ENCODE measurements at places on chromosomes 1 and 21.

- DNase-seq, result no peak
Measured at GRCh38 chr1:36108314-36108713, 16.7 kb downstream of the COL8A2 start.

- no peak for DNase-seq
Measured at GRCh38 chr1:221712776-221713431, 29.0 kb downstream of the DUSP10 start.

DNA sequence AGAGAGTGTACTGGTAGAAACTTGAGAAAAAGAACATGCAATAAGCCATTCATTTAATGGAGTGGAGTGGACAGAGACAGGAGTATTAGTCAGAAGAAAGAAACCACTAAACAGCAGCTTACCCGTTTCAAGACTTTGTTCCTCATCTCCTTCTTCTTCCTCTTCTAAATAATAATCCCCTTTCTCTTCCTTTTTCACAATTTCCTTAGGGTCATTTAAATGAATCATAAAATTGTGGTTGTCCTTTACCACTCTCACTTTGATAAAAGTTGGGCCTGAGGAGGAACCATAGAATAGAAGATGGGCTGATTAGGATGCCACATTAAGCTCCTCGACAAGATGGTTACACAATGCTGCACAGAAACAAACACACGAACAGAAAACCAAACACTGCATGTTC lies 109.6 kb downstream of the WDR3 start:
- no peak for DNase-seq

DNA sequence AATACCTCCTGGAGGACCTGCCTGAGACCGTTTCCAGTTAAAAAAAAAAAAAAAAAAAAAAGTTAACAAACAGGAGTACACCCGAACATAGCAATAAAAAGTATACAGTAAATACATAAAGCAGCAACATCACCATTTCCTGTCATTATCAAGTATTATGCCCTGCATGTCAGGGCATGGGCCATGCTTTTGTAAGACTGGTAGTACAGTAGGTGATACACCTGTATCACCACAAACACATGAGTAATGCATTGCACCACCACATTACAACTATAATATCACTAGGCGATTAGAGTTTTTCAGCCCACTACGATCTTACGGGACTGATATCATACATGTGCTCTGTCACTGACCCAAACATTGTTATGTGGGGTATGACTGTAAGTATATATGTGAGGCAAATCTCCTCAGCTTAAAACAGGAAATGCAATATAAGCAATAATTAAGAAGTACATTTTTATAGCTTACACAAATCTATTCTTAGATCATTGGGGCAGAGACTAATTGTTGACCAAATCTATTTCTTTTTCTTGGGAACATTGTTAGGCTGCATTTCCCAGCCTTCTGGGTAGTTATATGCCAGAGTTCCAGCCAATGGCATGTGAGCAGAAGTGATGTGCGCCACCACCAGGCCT lies 98.1 kb downstream of the PLD5 start:
- DNase-seq, result no peak

DNA sequence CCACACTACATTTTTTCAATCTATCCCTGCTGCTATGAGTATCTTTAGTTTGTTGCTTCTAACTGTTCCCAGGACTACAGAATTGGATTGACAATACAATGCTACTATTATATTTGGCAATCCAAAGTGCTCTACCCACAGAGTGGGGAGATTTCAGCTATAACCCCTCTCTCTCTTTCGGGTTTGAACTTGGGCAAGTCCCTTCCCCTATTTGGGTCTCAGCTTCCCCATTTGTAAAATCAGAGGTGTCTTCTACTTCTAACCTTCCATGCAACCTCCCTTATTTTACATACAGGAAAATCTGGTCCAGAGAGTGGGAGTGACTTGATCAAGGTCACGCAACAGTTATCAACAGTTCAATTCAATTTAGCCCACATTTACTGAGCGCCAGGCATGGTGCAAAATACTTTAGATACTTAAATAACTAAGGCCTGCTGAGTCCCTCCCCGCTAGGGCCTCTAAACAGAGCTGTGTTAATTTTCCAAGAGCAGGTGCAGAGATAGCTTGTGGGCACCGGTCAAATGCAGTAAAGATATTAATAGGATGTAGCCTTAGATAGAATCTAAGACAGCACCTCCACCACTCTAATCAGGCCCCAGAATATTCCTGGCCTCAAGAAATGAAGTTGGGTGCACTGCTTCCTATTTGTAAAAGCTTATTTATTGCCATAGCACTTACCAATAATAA lies 9.4 kb upstream of the GPX7 start:
- DNase-seq, result no peak

DNA sequence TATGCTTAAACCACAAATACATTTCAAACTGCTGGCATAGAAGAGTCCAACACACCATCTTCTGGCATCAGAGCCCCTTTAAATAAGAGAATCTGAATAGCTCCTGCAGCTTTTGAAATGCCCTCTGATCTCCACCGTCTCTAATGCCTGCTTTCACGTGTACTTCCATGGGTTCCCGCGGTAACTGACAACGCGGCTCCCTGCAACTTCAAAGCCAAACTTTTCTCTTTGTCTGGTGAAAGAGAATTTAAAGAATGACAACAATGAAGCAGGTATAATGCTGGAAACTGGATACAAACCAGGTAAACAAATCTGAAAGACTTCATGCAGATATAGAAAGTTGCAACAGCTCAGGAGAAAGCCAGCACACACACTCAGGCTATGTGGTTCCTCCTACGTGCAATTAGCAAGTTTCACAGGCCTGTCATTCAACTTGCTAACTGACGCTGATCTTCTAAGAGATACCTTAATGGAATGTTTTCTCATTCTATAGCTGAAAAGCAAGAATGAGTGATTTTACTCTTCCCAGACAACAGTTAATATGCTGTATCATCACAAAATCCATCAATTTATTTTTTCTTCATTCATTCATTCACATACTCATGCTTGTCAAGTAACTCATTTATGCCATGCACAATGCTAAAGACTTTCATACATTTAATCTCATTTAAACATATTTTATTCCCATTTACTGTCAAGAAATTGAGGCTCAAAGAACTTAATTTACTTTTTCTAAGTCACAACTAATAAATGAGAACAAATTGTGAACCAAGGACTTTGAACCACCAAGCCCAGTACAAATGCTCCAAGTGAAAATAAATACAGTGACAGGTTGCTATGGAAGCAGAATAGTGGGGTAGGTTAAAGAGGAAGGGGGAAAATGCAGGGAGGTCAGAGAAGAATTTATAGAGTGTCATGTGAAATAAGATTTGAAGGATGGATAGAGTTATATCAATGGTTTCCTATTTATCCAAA lies 202.7 kb upstream of the SNX7 start:
- no peak for DNase-seq

DNA sequence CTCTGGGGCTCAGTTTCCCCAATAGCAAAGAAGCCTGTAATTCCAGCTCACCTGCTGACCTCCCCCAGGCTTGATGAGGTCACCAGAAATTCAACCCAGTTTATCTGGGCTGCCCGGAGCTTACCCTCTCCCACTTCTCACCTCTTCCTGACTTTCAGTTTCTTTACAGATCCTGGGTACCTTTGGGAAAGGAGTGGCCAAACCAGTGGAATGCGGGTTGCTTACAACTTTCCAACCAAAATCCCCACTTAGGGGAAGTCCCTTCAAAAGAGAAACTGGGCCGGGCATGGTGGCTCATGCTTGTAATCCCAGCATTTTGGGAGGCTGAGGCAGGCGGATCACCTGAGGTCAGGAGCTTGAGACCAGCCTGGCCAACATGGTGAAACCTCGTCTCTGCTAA lies 5.9 kb upstream of the MARCKSL1 start:
- no peak for DNase-seq

GRCh38 chr1:193944454-193944853 lies 758.0 kb upstream of the B3GALT2 start:
- DNase-seq, result no peak

DNA sequence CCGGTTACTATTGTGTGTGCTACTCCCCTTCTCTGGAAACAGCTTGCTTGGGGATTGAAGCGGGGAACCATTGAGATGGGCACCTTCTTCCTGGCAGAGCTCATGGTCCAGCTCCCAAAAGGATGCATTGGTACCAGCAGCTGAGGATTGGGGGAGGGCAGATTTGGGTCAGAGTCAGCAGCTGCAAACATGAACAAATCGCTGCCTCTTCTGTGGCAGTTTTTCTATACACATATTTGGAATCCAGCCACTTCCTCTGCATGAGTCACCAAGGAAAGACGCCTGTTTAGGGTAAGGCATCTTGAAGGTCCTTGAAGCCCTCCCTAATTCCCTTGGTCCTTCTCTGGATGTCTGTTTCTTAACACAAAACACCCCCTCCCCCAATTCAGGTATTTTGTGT lies 104.7 kb downstream of the DAB1 start:
- DNase-seq, result no peak

GRCh38 chr1:31746687-31747086 lies 17.5 kb downstream of the ADGRB2 start:
- DNase-seq, result no peak

DNA sequence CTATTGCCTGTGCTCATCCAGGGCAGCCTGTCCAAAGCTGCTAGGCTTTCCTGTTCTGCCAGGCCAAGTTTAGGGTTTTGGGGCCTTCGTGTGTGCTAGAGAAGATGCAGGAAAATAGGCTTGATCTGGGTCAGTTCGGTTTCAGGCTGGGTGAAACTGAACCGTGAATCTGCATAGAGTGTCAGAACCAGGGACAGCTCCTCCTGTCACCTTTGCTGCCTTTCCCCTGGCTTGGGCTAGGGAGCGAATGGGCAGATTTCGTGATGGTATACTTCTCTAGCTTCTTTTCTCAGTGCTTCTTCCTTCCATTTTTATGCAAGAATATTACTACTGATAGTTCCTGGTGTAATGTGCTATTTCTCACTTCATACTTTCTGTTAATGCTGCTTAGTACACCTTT lies 6.0 kb upstream of the AGO1 start:
- no peak for DNase-seq

DNA sequence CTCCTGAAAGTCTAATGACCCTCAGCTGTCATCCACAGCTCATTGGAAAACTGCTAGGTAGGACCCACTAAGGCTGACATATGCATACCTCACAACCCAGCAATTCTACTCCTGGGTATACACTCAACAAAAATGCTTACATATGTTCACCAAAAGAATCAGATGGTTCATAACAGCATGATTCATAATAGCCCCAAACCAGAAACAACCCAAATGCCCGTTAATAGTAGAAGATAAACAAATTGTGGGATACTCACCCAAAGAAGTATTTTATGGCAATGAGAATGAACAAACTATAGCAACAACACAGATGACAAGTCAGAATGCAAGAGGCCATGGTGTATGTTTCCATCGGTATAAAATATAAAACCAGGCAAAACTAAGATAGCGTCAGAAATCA lies 124.6 kb downstream of the HLCS start:
- DNase-seq, result no peak

GRCh38 chr1:107196973-107197562 lies 56.2 kb downstream of the NTNG1 start:
- DNase-seq, result no peak

GRCh38 chr1:243280571-243281129 lies 24.8 kb downstream of the SDCCAG8 start:
- no peak for DNase-seq

- no peak for DNase-seq
Measured at GRCh38 chr1:116256875-116257274, 116.2 kb upstream of the ATP1A1 start.

DNA sequence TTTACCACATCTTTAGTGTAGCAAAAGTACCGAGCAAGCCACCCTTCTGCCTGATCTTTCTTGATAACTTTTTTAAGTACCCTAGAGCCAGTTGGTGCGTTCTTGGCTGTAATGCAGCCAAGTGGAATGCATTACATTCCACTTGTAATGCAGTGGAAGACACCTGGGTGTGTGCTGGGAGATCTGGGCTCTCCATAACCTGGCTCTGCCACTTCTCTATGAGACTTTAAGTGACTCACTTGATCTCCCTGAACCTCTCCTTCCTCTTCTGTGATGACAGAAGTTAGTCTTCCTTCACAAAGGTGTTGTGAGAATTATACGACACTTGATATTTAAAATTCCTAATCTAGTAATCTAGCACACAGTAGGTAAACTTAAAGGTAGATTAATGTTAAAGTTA lies 35.3 kb upstream of the NFIA start:
- no peak for DNase-seq

GRCh38 chr1:186165303-186165702 lies 209.8 kb downstream of the TPR start:
- DNase-seq, result no peak

DNA sequence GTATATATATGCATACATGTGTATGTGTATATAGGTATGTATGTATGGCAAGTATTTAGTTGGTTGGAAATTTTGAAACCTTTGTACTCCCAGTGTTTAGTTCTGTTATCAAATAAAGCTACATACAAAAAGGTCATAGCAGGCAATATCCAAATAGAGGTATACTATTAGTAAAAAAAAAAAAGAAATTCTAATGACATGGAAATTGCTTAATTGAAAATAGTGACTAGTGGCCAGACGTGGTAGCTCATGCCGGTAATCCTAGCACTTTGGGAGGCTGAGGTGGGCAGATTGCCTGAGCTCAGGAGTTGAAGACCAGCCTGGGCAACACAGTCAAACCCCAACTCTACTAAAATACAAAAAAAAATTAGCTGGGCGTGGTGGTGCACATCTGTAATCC lies 351.6 kb upstream of the NR5A2 start:
- no peak for DNase-seq

GRCh38 chr1:153567621-153568366 lies 2.1 kb upstream of the S100A2 start:
- DNase-seq, result no peak

DNA sequence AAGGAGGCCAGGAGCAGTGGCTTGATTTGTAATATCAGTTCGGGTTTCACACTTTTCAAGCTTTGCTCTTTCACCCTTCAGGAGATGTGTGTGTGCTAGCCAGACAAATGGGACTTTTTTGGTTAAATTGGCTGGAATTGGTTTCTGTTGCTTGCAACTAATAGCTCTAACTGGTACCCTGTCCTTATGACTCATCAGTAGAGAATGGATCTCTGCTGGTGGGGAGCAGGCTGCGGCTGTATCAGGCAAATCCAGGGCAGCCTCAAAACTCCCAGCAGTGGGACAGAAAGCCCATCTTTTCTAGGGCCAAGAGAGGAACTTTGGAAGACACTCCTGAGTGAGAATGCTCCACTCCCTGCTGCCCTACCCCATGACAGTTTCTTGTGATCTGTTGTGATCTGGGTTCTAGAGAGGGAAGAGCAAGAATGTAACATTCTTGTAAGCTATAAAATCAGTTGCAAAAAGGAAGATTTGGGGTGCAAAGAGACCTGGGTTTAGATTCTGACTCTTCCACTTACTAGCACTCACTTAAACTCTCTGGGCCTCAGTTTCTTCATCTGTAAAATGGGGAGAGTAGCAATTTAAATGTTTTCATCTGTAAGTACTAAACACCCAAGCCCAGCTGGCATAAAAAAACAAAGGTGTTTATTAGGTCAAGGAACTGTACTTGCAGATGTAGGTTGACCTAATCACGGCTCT lies 257.0 kb upstream of the TMEM51 start:
- DNase-seq, result no peak

DNA sequence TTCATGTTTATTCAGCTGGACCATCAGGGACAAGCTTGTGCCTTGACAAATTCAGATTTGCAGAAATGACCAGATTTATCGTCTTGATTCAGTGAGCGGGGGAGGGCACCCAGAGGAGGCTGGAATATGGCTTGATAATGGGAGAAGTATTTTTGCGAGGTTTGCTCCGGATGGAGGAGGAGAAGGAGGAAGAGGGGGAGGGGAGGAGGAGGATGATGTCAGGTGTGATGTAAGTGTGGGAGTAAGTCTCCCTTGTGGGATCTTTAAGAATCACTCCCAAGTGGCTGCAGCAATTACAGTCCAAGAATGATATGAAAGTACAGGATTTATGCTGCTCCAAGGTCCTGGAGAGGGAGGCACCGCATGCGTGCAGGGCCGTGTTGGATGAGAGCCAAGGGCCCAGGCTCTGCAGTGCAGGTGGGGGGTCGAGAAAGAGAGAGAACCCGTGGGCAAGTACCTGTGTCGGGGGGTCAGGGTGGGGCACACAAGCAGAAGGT lies 5.6 kb upstream of the ZNF496 start:
- DNase-seq, result no peak
